ENCODE measurements at places on chromosomes 2 and 18.

DNA sequence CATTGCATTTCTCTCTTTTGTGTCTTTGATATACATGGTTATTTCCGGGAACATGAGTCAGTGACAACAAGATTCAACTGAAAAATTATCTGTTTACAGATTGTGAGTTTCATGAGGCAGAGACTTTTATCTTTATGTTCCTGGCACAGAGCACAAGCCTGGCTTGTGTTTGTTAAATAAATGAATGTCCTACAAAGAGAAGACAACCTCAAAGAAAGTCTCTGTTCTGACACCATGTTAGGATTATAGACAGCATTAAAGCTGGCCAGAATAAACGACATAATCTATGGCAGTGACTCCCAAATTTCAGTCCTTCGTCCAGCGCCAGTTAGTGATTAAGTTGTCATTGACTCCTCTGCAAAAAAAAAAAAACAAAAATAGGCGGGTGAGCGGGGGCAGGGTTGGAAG is 97.4 kb upstream of the DNAJC10 start:
- DNase-seq: no peak

- no peak for DNase-seq
Observed at GRCh38 chr18:31551883-31552282, 39.8 kb upstream of the TTR start.

GRCh38 chr2:177887722-177888121 is 184.9 kb downstream of the PDE11A start:
- no peak for DNase-seq

DNA sequence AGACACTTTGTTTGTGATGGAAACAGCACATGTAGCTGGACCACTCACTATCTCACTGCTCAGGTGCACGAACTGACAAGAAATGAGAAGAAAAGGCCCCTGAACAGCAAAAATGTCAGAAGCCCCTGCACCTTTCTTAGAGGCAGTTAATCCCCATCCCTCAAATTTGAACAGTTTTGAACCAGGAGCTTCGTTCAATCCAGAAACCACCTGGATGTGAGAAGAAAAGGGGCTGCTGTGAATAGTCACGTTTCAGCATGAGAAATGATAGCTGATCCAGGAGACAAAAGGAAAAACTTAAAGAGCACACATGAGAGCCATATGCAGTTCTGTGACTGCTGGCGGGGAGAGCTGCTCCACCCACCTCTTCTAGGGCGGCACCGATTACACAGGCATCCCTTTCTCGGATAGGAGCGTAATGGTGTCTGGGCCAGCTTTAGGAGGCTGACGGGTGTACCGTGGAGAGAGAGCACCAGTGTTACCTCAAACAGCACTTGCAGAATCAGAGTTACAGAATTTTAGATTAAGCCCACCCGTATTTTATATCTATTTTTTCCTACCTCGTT is 117.0 kb upstream of the EML6 start:
- DNase-seq: no peak

- DNase-seq: no peak
Observed at GRCh38 chr2:239163688-239164334, 237.0 kb downstream of the HDAC4 start.

GRCh38 chr2:71045865-71046548 is 22.4 kb upstream of the NAGK start:
- DNase-seq: no peak

DNA sequence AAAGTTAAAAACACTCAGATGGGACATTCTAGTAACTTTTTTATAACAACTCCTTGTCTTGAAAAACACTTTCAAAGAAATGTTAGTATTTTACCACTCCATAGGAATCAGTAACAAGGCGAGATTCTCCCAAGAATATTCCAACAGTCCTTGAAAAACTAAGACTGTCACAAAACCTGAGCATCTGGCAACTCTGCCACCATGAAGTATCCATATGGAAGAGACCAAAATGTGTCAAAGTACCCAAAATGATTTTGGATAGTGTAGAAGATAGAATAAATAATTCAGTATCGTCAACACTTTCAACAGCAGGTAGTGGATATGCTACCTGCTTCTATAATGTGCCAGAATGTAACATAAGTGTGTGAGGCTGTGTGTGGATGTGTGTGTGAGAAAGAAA is 361.8 kb downstream of the ZEB2 start:
- no peak for DNase-seq

- no peak for DNase-seq
Observed at GRCh38 chr2:239000089-239000488, 152.2 kb downstream of the TWIST2 start.

DNA sequence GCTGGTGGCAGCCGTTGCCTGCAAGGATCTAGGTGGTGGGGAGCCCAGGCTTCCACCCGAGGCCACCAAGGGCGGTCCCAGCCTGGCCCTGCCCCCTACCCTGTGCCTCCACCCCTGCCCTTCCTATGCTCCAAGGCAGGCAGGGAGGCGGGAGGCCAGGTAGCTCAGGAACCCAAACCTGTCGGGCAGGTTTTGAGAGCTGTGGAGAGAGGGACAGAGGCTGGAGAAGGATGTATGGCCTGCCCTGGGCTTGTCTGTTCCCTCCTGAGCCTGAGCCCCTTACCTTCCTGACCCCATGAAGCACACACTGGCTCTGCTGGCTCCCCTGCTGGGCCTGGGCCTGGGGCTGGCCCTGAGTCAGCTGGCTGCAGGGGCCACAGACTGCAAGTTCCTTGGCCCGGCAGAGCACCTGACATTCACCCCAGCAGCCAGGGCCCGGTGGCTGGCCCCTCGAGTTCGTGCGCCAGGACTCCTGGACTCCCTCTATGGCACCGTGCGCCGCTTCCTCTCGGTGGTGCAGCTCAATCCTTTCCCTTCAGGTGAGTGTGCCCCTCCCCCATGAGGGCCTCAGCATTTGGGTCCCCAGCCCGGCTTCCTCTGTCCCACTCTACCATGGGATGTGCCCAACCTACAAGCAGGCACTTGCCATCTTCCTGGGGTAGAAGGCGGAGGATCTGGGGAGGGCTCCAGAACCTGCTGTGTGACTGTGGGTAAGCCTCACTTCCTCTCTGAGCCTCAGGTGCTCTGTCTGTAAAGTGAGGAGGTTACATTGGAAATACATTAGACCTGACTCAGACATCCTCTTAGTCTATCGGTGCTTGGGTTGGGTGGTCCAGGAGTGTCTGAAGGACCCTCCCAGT is at the start of gene PROM2:
Gene PROM2 (plus strand): TSS at position 159 of the 860 bp plus-strand sequence. CDS start 137 bp downstream, at position 296.
- no peak for DNase-seq

GRCh38 chr18:76420898-76421684 is 74.0 kb downstream of the ZNF516 start:
- no peak for DNase-seq

- DNase-seq: no peak
Observed at GRCh38 chr2:172416447-172417058, 10.8 kb upstream of the ITGA6 start.

- no peak for DNase-seq
Observed at GRCh38 chr2:165903406-165903805, 50.2 kb downstream of the TTC21B start.

DNA sequence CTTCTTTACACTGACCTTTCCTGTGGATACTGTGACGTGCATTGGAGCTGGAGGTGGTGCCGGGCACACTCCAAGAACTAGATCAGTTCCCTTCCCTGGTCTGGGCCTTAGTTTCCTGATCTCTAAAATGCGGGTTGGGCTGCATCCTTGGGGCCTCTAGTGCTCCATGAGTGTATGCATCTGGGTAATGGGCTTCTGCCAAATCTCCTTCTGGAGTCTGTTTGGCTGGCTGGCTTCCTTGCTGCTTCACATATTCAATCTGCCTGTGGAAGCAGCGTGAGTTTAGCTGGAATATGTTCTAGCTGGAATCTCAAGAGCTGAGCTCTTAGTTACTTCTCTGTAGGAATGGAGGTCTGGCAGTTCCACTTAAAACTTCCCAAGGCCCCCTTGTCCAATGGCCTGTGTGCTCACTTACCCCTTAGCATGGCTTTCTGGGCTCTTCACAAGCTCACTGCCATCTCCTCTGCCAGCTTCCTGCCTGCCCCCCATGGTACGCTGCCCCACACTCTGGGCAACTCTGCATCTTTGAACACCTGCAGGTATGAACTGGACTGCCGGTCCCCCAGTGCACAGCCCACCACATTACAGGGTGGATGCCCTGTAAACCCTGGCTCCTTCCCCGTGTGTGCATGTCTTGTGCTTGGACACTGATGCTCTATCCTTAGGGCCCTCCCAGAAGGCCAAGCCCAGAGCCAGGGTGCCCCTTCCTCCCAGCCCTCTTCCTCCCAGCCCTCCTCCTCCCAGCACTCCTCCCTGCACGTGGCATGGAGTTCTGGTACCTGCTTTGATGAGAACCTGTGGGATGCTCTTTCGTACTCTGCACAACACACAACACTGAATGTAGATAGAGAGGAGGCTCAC is 103.6 kb upstream of the SMAD2 start:
- DNase-seq: no peak

Measured in HEK293T (cell line).